GM04503 (cell line): ENCODE measurements at places on chromosomes 2 and 18.
A peak's percentile ranks its signal among the peaks of the same experiment; 100 is the strongest.

- DNase-seq = no peak
Measured at GRCh38 chr18:80254971-80255500, 7.7 kb upstream of the PARD6G start.

DNA sequence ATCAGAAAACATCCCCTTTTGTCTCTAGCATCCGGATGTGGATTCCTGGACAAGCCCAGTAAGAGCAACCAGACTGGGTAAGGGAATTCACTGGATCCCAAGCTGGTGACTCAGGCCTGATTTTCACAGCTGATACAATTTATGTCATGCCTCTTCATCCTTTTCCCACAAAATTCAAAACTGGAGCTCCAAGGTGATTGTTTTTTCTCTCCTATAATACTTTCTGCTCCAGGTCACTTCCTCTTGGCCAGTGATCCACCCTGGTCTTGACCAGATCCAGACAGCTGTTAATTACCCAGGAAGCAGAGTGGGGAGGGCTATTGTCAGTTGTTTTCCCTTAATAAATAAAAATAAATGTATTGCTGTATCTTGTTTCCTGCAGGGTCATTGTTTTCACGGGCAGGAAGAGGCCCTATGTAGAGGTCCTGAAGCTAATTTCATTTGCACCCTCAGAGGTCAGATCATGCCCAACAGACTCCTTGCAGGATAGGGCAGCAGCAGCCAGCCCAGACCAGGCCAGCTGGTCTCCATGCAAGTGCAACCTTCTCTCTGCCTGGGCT lies 57.6 kb downstream of the EVA1A start:
- peak; percentile 79 for DNase-seq

- no peak for DNase-seq
Measured at GRCh38 chr2:56801214-56801613, 617.4 kb downstream of the CCDC85A start.

DNA sequence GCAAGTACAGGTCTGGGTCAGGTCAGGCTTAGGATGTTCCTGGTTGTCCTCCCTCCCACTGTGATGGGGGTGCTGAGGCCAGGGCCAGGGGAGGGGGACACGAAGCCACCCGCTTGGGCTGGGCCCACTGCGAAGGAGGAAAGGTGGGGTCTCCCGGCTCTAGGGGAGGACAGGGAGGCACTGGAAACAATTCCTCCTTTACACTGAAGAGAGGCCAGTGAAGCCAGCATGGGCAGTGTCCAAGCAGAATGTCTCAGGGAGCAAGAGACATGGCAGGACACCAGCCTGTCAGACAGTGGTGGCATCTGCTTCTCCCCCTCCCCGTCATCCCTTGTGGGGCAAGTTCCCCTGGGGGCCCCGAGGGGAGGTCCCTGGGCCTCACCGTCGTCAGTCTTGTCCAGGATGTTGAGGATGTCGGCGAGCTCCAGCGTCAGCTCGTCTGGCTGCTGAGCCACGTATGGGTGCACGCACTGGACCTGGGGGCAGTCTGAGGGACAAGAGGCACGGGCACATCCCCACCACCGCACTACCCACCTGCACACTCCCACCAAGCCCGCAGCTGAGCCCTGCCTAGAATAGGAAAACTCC lies 10.8 kb downstream of the SNORC start:
- DNase-seq = no peak

- DNase-seq = no peak
Measured at GRCh38 chr2:108946442-108946841, 42.6 kb downstream of the EDAR start.

DNA sequence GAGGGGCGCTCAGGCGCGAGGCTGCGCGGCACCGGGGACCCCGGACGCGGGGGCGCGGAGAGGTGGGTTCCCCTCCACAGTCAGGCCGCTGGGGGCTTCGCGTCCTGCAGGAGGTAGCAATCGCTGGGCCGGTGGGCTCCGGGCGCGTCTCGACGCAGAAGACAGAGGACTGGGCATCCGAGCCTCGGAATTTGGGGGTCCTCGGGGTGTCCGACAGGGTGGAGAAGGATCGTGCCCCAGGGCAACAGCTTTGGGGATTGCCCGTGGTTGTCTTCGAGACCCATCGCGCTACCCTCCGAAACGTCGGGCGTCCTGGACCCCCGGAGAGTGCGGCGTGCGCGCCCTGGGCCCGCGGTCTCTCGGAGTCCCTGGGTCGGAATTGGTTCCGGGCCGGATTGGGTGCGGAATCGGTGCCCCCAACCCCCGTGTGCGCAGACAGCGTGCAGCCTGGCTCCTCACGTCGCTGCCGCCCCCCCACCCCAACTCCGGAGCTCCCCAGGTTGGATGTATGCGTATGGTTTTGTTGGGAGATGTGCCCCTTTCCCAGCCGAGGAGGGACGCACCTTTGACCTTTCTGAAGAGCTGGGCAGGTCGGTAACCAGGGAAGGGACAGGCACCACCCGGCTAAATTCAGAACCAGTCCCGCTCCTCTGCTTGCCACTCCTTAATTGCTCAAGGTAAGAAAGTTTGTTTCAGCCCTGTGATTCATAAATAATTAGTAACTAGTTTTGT lies 750 bp downstream of the NPAS2 start:
- no peak for DNase-seq

GRCh38 chr18:54626779-54627178 lies 35.7 kb downstream of the DYNAP start:
- no peak for DNase-seq

- no peak for DNase-seq
Measured at GRCh38 chr2:219713110-219713509, 85.7 kb downstream of the SLC4A3 start.

DNA sequence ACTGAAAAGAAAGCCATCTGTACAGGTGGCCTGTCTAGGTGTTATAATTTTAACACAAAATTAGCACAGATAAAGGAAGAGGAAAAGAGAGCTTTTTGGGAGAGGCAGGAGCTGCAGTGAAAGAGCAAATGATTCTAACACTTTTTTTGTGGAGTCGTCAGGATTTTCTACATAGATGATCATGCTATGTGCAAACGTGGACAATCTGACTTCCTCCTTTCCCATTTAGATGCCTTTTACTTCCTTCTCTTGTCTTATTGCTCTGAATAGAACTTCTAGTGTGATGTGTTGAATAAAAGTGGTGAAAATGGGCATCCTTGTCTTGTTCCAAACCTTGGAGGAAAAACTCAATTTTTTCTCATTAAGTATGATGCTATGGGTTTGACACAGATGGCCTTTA lies 334.5 kb downstream of the NBAS start:
- DNase-seq = no peak

DNA sequence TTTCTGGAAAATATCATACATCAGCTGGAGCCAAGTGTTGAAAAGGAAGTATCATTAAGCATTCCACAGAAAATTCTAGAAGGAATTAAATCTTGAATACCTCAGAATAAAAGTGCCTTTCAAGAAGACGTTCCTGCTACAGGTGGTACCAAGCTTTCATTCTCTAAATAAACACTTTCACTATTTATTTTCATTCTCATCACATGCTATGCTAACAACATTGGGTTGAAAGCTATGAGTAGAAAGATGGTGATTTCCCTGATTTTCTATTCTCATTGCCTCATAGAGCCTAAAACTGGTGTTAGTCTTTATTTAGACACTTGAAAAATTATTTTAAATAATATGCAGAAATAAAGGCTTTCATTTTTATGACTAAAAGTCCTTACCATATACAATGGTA lies 324.7 kb downstream of the LRP1B start:
- DNase-seq = no peak

- DNase-seq = no peak
Measured at GRCh38 chr2:9692456-9693195, 61.8 kb upstream of the YWHAQ start.

GRCh38 chr2:162293122-162293786 lies 25.2 kb downstream of the IFIH1 start:
- no peak for DNase-seq

DNA sequence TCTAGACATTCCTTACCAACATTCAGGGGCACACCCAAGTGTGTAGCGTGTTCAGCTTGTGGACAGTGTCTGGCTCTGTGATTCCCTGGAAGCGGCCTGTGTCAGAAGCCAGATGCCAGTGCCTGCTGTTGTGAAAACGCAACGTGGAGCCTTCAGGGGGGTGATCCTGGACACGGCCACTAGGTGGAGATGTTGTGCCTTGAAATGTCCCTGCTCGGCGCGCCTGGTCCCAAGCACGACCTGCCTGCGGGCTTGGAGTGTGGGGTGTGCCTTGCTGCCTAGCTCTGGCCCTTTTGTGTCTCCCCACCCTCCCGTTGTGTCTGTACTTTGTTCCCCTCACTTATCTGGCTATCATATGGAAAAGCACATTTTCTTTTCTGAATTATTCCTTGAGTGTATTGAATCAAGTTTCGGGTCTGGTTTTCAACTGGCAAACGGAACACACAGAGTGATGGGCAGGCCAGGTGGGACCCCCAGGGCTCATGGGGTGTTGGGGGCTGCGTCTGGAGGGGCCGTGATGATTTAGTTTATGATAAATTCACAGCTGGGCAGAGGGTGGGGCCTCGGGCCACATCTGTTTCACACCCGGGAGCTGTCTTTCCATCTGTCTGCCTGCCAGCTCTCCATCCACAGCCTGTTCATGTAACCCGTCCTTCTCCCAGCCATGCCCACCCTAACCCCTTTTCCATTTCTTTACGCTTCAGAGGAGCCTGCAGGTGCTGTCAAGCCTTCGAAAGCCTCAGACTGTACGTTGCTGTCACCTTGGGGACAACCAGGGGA lies 95.5 kb downstream of the DYSF start:
- DNase-seq = no peak

DNA sequence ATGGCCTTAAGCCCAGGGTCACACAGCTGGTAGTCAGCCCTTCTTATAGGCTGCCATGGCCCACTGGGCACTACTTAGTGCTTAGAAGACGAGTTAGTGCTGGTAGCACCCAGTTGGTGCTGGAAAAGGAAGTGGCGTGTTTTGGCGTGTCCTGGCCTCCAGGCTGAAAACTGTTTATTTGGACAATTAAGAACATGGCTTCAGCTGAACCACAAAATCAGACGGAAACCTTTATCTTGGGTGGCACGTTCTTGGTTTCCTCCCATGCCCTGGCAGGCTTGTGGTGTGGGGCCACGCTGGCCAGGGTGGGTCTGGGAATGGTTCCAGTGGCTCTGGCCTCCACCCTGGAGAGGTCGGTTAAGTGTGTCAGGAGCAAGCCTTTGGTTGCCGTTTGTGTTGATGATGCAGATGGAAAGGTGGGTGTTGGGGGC lies 141.5 kb upstream of the HAAO start:
- DNase-seq = no peak

DNA sequence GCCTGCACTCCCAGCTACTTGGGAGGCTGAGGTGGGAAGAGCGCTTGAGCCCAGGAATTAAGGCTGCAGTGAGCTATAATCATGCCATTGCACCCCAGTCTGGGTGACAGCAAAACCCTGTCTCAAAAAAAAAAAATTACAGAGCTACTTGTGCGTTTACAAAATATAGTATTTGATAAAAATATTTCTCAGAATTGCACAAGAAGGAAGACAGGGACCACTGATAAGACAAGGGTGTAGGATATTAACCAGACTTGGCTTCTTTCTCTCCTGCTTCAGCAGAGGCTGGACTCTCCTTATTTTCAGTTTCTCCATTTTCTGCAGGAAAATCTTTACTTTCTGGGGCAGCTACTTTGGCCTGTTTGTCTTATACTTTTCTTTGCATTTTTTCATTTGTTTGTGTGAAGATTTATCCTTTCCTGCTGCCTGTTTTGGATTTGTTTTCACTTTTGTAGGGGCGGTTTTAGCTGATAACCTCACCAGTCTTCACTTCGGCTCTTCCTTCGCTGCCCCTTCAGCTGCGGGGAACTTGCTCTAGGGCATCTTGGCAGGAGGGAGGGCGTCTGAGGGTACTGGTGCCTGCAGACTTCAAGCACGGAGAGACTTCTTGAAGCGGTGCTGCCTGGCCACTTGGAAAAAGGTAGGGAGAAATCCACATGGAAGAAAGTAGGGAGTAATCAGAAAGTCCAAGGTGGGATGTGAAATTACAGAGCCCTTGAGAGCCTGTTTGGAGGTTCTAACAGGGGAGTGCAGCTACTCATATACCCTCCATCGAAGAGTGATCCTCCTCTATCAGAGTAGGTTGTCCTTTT lies 14.9 kb upstream of the ZDBF2 start:
- no peak for DNase-seq

GRCh38 chr2:12778811-12779579 lies 62.3 kb downstream of the TRIB2 start:
- no peak for DNase-seq

- no peak for DNase-seq
Measured at GRCh38 chr2:52117299-52117698, 1085.4 kb upstream of the NRXN1 start.

- DNase-seq = no peak
Measured at GRCh38 chr18:45253973-45254708, 361.1 kb upstream of the SLC14A2 start.

DNA sequence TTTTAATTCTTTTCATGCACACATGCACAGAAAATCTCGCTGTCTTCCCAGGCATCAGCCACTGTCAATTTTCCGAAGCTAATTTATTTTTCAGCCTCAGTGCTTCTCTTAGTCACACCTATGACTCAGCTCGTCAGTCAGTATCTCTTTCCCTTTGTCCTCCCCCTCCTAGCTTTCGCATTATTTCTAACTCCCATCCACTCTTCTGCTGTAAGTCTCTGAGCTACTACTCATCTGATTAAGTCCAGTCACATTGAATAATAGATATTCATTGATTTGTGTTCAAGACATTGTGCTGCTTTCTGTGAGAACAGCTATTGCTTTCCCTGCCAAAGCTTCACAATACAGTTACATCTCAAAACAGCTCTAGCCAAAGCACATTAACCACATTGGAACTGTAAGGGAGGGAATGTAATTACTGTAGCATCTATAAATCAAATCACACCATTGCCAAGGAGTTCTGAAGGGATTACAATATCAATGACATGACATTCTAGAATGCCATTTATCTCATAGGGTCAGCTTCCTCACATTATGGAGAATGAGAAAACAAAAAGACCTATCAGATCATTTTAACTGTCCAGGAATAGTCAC lies 89.4 kb downstream of the SCN3A start:
- DNase-seq = no peak

DNA sequence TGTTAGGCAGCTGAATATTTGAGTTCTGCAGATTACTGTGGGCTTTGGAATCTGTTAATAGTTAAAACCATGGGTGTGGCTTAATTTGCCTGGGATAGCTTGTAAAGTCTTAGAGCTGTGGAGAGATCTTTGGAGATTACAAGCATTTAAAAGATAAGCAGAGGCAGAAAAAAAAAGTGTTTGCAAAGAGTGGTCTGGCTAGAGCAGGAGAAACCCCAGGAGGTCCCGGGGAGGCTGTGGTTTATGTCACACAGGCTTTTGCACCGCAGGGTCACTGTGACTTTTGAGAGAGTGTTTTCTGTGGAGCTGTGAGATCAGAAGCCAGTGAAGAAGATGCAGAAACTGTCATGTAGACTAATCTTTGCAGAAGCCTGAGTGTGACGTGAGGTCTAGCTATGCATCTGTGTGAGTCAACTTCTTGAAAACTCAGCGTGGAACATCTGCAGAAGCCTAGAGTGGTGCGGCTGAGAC lies 49.0 kb downstream of the SETBP1 start:
- DNase-seq = peak; percentile 51

DNA sequence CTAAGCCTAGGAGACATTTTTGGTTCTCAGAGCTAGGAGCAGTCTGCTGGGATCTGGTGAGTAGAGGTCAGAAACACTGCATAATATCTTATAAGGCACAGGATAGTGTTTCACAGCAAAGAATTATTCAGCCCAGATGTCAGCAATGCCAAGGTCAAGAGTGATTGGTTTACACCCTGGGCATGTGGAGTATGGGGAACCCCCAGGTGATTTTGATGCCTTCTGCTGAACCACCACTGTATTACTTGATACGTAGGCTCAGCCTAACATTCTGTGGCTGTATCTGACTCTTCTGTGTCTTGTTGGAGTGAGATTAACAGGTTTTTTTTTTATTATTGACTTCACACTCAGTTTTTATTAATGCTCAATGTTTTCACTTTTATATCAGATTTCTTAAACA lies 6.0 kb downstream of the DDX18 start:
- no peak for DNase-seq

GRCh38 chr2:239466755-239467271 lies 66.0 kb upstream of the HDAC4 start:
- no peak for DNase-seq
